ENCODE measurements at places on chromosomes 11 and 22.

DNA sequence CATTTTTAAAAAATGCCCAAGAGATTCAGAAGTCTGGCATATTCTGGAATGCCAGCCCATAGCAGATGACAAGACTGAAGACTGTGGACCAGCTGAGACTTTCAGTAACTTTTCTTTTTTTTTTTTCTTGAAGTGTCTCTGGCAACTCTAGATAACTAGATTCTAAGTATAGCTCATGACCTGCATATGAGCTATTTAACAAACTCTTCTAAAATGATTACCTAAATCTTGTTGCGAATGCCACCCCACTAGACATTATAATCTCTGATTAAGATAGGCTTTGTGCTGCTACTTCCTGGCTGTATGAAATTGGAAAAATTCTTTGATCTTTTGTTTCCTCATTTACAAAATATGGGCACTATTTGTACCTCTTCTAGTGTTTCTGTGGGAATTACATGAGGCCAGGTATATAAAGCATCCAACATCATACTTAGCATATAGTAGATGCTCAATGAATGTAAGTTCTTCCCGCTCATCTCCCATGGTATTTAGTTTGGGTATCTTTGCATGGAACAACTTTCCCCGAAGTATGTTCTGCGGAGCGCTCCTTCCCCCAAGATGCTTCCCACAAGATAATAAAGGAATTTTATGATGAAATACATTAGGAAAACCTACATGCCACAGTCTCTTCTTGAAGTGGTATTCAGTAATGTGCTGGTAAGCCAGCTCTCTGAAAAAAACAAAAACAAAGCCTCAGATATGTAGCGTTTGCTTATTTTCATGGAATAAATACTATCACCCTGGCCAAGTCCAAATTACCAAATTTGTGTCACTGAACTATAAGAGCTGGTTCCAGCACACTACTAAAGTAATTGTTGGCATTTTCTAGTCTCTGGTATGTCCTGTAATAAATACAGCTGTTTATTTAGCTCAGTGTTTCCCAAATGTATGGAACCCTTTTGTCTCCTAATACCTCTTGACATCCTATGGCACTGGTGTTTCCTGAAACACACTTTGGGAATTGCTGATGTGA, 86.8 kb upstream of the TIMP3 start:
- H3K4me3 ChIP-seq: no peak overlapping the region
- DNase-seq: no peak
- no peaks in the 10 kb centered on the region for H3K36me3 ChIP-seq
- no peaks in the 10 kb centered on the region for H3K4me1 ChIP-seq
- H3K27me3 ChIP-seq: no peaks in the 10 kb centered on the region

DNA sequence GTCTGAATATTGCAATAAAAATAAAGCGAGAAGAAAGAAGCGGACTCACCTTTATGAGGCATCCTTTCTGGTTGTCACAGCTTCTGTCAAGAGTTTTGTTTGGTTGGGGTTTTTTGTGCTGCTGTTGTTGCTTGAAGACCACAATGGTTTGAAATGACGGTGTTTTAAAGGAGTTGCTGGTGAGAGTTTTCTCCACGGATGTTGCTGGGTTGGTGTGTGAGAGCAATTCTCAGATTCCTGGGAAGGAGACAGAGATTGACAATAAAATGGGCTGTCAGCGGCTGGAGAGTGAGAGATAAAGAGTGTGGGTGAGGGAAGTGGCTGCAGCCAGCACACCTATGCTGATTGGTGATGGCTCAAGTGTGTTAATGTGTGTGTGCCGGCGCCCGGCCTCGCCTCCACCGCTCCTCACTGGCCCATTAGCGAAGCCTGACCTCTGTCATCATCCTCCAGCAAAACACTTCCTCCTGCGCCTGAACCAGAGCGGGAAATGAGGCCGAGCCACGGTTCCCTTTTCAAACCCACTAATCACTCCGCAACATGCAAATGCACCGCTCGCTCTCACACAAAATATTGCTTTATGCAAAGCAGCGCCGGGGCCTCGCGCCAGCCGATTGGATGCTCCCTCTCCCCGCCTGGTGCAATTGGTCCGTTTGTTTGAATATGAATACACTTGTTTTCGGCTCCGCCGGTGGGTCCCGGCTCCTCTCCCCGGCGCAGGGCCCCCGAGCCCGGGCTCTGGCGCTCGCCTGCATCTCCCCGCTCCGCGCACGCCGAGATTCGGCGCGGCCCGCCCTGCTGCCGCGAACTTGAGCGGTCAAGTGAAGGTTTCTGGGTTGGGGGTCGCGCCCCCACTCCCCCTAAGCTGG, at the start of gene PAX6:
TSS of gene PAX6 (minus strand) at position 544 of the 869 bp plus-strand sequence. CDS start 4,911 bp downstream, outside the sequence.
- peaks cover 13% of the 10 kb centered on the region for H3K27me3 ChIP-seq
- peak within 1 kb of the TSS; percentile 24 for H3K27ac ChIP-seq

- DNase-seq: no peak
- H3K36me3 ChIP-seq: no peaks in the 10 kb centered on the region
- no peak overlapping the region for H3K4me3 ChIP-seq
- H3K4me1 ChIP-seq: no peaks in the 10 kb centered on the region
Observed at GRCh38 chr11:70225681-70226177, 22.6 kb downstream of the FADD start.

DNA sequence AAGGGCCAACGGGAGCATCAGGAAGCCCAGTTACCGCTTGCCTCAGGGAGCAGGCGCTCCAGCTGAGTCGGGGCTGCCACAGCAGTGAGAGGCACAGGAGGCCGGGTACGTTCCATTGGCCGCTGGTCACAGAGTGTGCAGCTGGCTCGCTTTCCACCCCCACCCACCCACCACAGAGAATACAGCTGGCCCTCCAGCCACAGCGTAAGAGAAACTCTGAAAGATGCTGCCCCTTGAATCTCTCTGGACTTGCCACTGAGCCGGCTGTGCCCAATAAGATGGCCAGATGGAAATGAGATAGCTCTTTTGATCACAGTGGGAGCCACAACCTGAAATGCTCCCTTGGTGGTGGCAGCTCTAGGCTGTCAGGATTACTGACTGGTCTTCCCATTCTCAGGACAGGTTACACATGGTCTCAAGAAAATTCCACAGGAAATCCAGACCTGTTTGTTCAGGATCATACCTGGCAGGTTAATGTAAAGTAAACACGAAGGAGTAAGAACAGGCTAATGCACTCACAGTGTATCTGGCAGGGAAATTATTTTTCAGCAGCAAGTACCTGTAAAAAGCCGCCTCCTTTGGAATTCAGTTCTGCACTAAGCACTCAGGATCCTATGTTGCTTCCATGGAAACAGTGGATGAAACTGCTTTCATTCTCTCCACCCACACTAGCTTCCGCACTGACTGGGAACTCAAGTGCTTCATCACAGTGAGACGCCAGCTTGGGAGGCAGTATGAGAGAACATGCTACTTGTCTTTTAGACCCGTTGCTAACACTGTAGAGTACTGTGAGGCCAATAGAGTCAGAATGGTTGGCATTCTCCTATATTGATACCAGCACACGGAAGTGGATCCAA, 16.5 kb downstream of the SIAE start:
- no peaks in the 10 kb centered on the region for H3K4me1 ChIP-seq
- no peaks in the 10 kb centered on the region for H3K36me3 ChIP-seq
- DNase-seq: no peak
- H3K27ac ChIP-seq: no peak overlapping the region
- H3K4me3 ChIP-seq: no peak overlapping the region
- no peaks in the 10 kb centered on the region for H3K27me3 ChIP-seq

- H3K4me3 ChIP-seq: no peak overlapping the region
- no peak for DNase-seq
- no peaks in the 10 kb centered on the region for H3K36me3 ChIP-seq
- H3K4me1 ChIP-seq: peaks cover 6% of the 10 kb centered on the region
Observed at GRCh38 chr11:95359756-95360155, 128.8 kb upstream of the SESN3 start.

- H3K27ac ChIP-seq: peak overlapping the region; percentile 63
- no peak overlapping the region for H3K4me3 ChIP-seq
- DNase-seq: peak; percentile 56
Observed at GRCh38 chr11:20011307-20011951, 148.8 kb downstream of the DBX1 start.

DNA sequence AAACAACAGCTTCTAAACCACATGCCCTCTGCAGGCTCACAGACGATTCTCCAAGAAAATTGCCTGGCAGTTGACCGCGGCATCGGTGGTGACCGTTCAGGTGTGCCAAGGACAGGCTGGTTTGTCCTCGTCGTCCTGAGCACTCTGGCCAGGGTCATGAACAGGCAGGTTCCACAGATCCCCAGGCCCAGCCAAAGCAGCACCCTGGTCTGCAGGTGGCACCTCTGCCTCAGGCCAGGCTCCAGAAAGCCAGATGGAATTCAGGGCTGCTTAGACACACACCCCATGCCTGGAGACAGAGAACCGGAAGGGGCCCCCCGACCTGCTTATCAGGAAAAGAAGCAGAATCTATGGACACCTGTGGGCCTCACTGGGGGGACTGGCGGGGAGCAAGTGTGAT, 338.7 kb downstream of the BRD1 start:
- DNase-seq: no peak
- no peaks in the 10 kb centered on the region for H3K4me1 ChIP-seq
- no peak overlapping the region for H3K27ac ChIP-seq
- no peak overlapping the region for H3K4me3 ChIP-seq
- no peaks in the 10 kb centered on the region for H3K27me3 ChIP-seq
- H3K36me3 ChIP-seq: no peaks in the 10 kb centered on the region

DNA sequence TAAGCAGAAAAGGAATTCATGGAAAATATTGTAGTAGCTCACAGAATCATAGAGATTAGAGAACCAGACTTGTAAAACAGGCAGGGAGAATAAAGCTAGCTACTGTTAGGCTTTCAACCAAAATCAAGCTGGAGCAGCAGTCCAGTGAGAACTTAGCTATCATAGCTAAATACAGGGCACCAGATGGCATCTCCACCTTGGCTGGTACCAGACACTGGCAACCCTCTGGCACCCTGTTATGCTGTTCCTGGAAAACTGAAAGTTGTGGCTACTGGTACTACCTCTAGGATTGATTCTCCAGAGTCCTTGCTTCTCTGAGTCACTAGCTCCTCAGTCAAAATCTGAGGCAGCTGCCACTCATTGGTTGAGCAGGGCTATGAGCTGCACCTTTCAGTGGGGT, 6.0 kb upstream of the DRD2 start:
- no peak overlapping the region for H3K27ac ChIP-seq
- H3K36me3 ChIP-seq: no peaks in the 10 kb centered on the region
- H3K4me3 ChIP-seq: no peak overlapping the region
- DNase-seq: no peak

GRCh38 chr22:25076336-25076735, 123.3 kb upstream of the CRYBB3 start:
- H3K4me3 ChIP-seq: no peak overlapping the region
- no peaks in the 10 kb centered on the region for H3K27me3 ChIP-seq
- H3K4me1 ChIP-seq: no peaks in the 10 kb centered on the region
- no peak for DNase-seq
- H3K36me3 ChIP-seq: no peaks in the 10 kb centered on the region
- no peak overlapping the region for H3K27ac ChIP-seq

DNA sequence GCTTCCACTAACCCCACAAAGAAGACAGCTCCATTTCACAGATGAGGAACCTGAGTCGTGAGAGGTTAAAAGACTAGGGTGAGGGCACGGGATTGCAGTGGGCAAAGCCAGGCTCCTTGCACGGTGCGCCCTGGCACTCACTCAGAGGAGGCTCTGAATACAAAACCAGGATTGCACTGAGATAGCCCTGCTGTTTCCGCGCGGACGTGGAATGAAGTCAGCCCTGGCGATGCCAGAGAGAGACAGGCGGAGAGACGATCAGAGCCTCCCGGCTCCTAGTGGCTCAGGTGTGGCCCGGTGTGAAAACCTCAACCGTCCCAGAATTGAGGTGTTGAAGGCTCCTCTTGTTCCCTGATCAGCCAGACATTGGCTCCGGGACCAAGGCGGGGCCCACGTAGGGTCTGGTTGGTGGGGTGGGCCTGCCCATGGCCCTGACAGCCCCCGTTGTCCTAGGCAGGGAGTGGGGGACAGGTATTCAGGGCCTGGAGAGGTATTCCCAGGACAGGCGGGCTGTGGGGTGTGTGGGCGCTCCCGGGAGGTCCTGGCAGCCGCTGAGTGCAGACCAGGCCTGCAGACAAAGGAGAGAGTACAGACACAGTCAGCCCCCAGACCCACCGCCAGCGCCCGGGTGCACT, 43.1 kb upstream of the LINC01488 start:
- H3K27ac ChIP-seq: no peak overlapping the region
- H3K4me3 ChIP-seq: no peak overlapping the region
- no peaks in the 10 kb centered on the region for H3K27me3 ChIP-seq
- no peak for DNase-seq
- H3K36me3 ChIP-seq: no peaks in the 10 kb centered on the region

DNA sequence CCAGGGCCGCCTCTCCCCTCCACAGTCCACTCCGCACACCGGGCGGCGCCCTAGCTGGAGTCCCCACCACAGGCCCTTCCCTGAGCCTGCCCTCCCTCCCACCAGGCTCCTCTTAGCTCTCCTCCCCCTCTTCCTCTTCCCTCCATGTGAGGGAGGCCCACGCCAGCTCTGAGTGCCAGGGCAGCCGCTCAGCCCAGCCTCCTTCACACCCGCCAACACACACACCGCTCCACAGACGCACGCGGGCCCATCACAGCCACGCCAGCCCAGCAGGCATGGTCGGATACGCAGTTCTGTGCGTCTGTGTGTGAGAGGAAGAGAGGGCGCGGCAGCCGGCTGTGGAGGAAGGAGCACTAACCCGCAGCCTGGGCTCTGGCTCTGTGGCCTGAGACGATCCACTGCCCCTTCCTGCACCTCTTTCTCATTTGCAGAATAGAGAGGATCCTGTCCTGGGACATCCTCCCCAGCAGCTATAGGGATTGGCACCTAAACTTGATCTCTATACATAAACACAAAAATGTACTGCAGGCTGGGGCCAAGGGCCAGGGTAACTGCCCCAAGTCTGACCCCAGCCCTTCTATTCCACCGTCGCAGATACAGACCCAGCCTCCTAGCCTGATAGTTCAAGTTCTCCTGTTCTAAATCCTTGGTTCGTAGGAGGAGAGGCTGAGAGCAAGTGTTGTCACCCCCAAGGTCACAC, 3.5 kb downstream of the CHRM4 start:
- H3K36me3 ChIP-seq: no peaks in the 10 kb centered on the region
- no peak overlapping the region for H3K4me3 ChIP-seq
- H3K27ac ChIP-seq: no peak overlapping the region
- H3K4me1 ChIP-seq: no peaks in the 10 kb centered on the region

GRCh38 chr22:20238536-20238900, 29.6 kb downstream of the RTN4R start:
- peak; percentile 84 for DNase-seq
- no peaks in the 10 kb centered on the region for H3K27me3 ChIP-seq
- H3K27ac ChIP-seq: no peak overlapping the region

- no peak for DNase-seq
- no peaks in the 10 kb centered on the region for H3K4me1 ChIP-seq
- H3K36me3 ChIP-seq: no peaks in the 10 kb centered on the region
- no peaks in the 10 kb centered on the region for H3K27me3 ChIP-seq
- no peak overlapping the region for H3K27ac ChIP-seq
Observed at GRCh38 chr11:104572279-104572678, 326.0 kb downstream of the CASP12 start.

DNA sequence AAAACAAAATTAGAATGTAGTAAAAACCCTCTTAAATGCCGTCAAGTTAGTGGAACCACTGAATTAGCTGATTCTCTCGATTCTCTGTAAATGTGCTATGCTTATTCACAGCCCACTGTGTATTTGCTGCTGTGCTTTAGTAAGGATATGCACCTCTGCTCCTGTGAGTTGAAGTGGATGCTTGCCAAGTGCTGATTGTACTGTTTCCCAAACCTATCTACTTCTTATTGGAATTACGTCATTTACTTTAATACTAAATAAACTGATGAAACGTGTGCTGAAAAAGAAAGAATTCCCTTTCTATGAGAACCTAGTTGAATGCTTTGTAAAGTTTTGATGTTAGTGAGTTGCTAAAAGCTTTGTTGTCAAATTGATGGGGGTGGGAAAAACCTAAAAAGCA, 158.4 kb downstream of the LRRC4C start:
- no peaks in the 10 kb centered on the region for H3K36me3 ChIP-seq
- no peak for DNase-seq
- no peaks in the 10 kb centered on the region for H3K27me3 ChIP-seq
- H3K27ac ChIP-seq: no peak overlapping the region
